ENCODE measurements at places on chromosomes 7 and 10. TPM values are rescaled to one million over a fixed set of nuclear protein-coding genes. Genes with fewer than 3 reads are reported as not detected.

Gene SAMD9
- total RNA-seq, result 2.8 TPM

Gene SMIM30
- 148 TPM for total RNA-seq

DNA sequence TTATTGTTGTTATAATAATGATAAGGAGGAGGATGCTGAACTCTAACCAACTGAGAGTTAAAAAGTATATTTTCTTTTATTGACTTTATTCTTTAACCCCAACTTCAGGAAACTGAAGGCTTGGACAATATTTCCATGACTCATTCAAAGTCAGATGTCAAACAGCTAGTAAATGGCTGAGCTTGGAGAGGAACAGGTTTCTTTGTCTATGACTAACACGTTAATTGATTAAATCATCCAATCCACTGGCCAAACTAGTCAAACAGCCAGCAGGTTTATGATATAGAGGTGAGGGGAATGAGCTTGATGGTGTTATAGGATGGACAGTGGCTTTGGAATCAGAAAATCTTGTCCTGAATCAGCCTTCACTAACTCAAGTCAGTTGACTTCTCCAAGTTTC lies 119.1 kb upstream of the WDR11 start:
- no peak for DNase-seq
- H3K27ac ChIP-seq, result no peak overlapping the region
- no peak overlapping the region for H3K4me3 ChIP-seq
- peaks cover 9% of the 10 kb centered on the region for H3K27me3 ChIP-seq
- H3K4me1 ChIP-seq, result no peaks in the 10 kb centered on the region
- no peaks in the 10 kb centered on the region for H3K36me3 ChIP-seq

DNA sequence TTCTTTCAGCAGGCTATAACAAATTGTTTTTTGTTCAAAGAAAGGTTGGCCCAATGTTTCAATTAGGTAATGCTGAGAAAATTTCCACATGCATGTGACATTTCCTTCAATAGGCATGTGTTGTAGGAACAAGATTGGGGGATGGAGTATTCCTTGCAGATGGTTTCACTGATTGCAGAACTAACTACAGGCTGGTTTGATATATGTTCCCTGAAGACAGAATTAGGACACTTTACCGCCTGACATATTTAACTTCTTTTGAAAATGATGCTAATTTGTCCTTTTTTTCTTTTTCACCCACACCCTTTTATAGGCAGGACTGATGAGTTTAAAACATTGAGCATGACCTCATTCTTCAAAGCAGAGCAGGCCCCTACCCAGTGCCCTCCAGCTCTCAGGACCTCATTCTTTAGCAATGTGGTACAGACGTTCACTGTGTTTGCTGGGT lies 163.3 kb downstream of the CPED1 start:
- no peaks in the 10 kb centered on the region for H3K4me1 ChIP-seq
- no peak for DNase-seq
- peaks cover 15% of the 10 kb centered on the region for H3K36me3 ChIP-seq
- no peak overlapping the region for H3K4me3 ChIP-seq
- H3K27ac ChIP-seq, result no peak overlapping the region
- no peaks in the 10 kb centered on the region for H3K27me3 ChIP-seq

DNA sequence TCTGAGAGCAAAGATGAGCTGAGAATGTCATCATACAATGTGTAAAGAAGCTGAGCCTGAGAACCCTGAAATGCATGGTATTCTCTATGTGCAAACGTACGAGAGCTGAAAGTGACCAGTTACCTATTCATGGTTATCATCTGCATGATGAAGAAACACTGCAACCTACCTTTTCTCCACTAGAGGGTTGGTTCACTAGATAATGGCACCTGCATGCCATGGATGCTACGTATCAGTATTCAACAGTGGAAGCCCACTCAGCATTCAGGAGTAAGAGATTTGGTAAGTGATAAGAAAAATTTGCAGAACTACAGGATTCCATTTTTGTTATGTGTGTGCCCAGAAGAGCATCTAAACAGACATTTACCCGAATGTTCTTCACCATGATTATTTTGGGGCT lies 145.4 kb downstream of the PTPRN2 start:
- no peak overlapping the region for H3K27ac ChIP-seq
- H3K36me3 ChIP-seq, result no peaks in the 10 kb centered on the region
- DNase-seq, result no peak
- H3K4me1 ChIP-seq, result no peaks in the 10 kb centered on the region
- no peak overlapping the region for H3K4me3 ChIP-seq

Gene ARF5
- 67.2 TPM for total RNA-seq

Gene TBXAS1
- 3.9 TPM for total RNA-seq

Gene TMEM270
- not detected for total RNA-seq

- no peaks in the 10 kb centered on the region for H3K36me3 ChIP-seq
- H3K27ac ChIP-seq, result no peak overlapping the region
- no peaks in the 10 kb centered on the region for H3K27me3 ChIP-seq
- H3K4me1 ChIP-seq, result peaks cover 11% of the 10 kb centered on the region
These were observed 80.4 kb downstream of the FAM171A1 start for GRCh38 chr10:15290671-15291070.

Gene VAX1
- not detected for total RNA-seq

DNA sequence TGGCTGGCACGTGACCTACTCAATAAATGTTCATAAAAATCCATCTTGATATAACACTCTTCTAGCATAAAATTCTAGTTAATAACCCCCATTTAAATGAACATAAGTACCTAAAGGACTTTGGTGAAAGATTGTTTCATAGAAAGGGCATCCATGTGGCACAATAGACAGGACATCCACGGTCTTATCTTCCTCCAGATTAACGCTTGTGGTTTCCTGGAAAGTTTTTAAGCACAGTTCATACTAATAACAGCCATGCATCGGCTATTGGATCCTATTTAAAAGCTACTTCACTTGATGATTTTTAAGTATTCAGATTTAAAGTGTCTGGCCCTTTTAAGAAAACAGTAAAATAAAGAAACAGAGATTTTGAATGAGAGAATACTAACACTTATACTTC lies 288.3 kb downstream of the AHR start:
- H3K36me3 ChIP-seq, result no peaks in the 10 kb centered on the region
- H3K4me3 ChIP-seq, result no peak overlapping the region
- H3K27ac ChIP-seq, result no peak overlapping the region
- DNase-seq, result no peak
- no peaks in the 10 kb centered on the region for H3K27me3 ChIP-seq

- H3K4me1 ChIP-seq, result peaks cover 7% of the 10 kb centered on the region
- no peaks in the 10 kb centered on the region for H3K27me3 ChIP-seq
- H3K36me3 ChIP-seq, result no peaks in the 10 kb centered on the region
- DNase-seq, result no peak
These were observed 21.8 kb downstream of the SEMA3C start for GRCh38 chr7:80896906-80897598.

DNA sequence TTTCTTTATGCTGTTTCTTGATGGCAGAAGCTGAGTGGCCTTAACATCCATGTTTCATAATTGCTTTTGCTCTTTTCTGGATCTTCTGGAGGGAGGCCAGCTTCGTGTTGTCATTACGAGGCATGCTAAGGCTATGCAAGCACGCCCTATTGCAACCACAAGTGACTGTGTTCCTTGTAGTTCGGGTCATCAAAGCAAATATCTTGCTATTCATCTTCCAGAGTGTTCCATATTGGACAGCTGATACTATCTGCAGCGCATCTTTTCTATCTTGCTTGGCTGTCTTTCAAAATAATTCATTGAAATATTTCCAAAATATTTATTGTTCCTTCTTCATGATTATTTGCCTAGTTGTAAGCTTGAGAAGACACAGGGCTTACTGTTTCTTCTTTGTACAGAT lies 5.0 kb downstream of the EPHB6 start:
- H3K27ac ChIP-seq, result no peak overlapping the region
- no peak for DNase-seq
- no peak overlapping the region for H3K4me3 ChIP-seq
- H3K36me3 ChIP-seq, result no peaks in the 10 kb centered on the region
- peaks cover 58% of the 10 kb centered on the region for H3K27me3 ChIP-seq
